ENCODE measurements at places on chromosomes 2 and 18.
A peak's percentile ranks its signal among the peaks of the same experiment; 100 is the strongest.

DNA sequence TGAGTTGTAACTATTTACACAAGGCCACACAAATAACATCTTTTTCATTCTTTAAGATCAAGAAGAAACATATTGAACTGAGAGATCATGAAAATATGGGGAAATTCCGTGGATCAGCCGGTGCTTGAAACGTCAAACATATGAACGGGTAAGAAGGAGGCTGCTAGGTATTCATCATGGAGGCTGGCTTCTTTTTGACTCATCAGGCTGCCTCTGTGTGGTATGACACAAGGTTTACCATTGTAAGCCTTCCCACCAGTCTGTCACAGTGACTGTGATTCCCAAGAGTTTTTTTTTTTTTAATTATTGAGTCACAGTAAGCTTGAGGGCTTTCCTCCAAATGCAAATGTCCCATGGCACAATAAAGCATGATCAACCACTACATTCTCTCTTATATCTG, 506.9 kb downstream of the BCL11A start:
- ATAC-seq, result peak; percentile 94

GRCh38 chr18:31429623-31430022, 17.9 kb upstream of the DSG3 start:
- ATAC-seq, result peak; percentile 75

DNA sequence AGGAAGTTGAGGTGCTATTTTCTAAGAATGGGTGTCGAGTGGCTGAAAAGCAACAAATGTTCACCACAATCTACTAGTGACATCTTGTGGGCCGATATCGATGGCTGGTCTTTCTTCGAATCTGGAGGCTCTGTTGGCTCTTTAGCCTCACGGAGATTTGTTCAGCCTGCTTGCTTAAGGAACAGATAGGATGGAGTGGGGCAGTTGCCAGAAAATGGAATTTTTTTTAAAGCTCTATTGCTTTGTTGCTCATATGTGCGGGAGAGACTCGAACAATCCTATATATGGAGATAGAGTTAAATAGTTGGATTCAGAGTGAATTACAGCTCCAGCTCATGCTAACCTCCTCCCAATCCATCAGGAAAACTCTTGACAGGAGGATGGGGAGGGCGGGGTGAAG, 70.9 kb upstream of the LYPD6B start:
- no peak for ATAC-seq

DNA sequence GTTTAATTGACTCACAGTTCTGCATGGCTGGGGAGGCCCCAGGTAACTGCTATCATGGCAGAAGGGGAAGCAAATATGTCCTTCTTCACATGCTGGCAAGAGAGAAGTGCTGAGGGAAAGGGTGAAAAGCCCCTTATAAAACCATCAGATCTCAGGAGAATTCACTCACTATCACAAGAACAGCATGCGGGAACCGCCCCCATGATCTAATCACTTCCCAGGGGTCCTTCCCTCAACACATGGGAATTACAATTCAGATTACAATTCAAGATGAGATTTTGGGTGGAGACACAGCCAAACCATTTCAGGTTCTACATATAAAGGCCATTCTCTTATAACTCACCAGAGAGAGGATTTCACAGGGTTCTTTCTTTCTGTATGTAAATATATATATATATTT, 62.9 kb downstream of the VRK2 start:
- no peak for ATAC-seq

DNA sequence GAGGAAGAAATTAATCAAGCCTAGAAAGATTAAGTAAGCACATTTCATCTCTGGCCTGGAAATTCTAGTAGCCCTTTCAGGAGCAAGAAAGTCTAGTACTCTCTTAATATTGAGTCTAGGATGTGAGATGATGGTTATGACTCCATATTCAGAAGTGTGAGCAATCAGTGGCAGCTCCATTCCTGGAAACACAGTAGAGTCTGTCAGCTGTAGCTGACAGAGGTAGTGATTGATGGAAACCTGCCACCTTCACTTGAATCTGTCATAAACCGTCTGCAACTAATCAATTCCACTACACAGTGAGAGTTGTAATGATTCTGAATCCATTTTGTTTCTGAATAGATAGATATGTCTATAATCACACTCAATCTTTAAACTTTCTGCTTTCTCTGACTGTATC, 635.1 kb downstream of the IRS1 start:
- ATAC-seq, result no peak

GRCh38 chr18:37963837-37964236, 398.2 kb upstream of the CELF4 start:
- ATAC-seq, result no peak

- ATAC-seq, result peak; percentile 70
Measured at GRCh38 chr2:206198677-206199076, 39.0 kb downstream of the EEF1B2 start.

- no peak for ATAC-seq
Measured at GRCh38 chr18:75752740-75753263, 325.3 kb upstream of the SMIM21 start.

DNA sequence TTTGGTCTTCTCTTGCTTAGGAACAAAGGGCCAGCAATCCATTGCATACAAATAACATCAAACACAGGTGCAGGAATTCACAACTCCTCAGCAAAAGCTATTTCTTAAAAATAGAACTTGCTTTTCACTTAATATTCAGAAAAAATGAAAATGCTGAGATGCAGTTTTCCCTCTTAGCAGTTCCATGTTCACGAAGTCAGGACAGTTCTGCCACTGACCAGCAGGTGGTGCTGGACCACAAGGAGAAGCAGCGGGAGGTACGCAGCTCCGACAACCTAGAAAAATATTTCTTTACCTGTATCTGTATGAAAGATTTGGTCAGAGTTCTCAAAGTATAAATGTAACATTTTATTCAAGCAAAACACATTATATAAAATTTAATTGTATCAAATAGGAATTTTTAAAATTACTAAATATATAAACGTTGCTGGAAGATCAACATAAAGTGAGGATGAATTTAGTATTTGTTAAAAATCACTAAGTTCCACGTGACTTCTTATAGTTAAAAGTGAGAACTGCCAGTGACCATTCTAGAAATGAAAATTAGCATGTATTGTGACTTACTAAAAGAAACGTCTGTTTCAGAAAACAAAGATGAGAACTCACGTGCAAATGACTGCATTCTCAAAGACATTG, 48.8 kb downstream of the ADNP2 start:
- peak; percentile 80 for ATAC-seq

DNA sequence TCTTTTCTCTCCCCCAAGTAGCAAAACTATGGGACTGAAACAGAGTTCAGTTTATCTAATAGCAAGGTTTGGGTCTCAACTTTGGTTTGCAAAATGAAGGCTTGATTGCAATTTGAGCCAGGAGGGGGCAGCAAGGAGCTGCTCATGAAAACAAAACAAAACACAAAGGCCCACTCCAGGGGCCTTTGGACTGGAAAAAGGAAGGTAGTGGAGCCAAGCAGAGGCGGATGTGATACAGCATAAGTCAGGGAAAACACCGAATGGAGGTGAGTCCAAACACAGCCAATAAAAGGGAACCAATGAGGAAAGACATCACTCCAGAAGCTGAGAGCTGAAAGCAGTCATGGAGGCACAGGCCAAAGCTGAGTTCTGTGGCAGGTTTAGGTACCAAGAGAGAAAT, 799.7 kb upstream of the ACVR2A start:
- peak; percentile 43 for ATAC-seq

- ATAC-seq, result peak; percentile 2
Measured at GRCh38 chr2:197500503-197501131, 438 bp downstream of the HSPE1 start.

- ATAC-seq, result no peak
Measured at GRCh38 chr2:27914041-27914804, 23.7 kb downstream of the BABAM2 start.

DNA sequence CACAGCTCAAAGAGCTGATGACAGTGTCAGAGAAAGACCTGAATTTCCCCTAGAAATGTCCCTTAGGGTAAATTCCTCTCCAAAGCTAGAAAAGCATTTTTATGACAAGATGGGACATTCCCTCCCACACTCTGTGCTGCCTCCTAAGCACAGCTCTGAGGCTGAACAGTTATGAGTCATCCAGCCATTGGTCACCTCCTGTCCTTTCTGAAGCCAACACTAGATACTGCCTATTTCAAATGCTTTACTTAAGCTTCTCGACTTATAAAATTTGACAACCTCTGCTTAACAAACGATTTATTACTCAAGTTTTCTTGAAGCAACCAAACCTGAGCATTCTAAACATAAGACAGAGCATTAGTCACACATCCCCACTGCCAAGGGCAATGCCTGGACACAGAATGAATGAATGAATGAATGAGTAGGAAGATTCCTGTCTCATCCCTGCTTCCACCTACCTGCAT, 35.4 kb downstream of the B4GALT6 start:
- peak; percentile 83 for ATAC-seq

GRCh38 chr2:236820763-236821344, 251.2 kb downstream of the ACKR3 start:
- no peak for ATAC-seq

- ATAC-seq, result no peak
Measured at GRCh38 chr18:26729008-26729407, 136.5 kb downstream of the AQP4 start.
